ELR (cell line): ENCODE measurements at places on chromosomes 2 and 18.

GRCh38 chr2:6148882-6149281 is 456.7 kb downstream of the SOX11 start:
- no peak for DNase-seq

- no peak for DNase-seq
These were observed 135.2 kb downstream of the RHBDD1 start for GRCh38 chr2:226971084-226971483.

DNA sequence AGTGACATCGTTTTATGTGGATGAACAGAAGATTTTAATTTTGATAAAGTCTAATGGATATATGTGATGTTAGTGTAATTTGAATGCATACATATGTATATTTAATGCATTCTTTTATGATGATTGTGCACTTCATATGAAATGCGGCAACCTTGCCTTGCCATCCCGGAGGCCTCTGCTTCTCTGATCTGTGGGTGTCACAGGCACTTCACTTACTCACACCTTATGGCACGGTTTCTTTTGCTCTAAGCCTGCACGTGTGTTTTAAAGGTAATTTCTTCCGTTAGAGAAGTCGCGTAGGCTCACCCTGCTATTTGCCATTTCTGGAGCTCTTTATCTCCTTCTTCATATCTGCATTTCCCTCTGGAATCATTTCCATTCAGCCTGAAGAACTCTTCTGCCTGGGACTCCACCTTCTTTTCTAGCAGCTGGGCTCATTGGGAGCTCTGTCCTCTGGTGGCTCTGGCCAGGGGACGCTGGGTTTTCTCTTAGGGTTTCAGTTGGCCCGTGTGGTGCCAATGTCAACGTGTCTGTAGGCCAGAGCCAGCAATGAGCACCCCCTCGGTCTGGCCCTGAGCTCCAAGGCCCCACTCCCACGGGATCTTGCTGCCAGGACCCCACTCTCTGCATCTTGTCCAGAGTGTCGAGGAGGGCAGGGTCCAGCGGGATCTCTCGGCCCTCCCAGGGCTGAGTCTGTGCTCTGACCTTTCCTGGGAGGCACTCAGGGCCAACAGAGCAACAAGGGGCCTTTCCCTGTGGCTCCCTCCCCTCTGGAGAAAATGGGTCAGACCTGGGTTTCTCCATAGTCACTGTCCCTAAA is 97.3 kb downstream of the RTP5 start:
- DNase-seq: peak; percentile 19

GRCh38 chr2:64469261-64469660 is 15.3 kb downstream of the LGALSL start:
- DNase-seq: no peak

DNA sequence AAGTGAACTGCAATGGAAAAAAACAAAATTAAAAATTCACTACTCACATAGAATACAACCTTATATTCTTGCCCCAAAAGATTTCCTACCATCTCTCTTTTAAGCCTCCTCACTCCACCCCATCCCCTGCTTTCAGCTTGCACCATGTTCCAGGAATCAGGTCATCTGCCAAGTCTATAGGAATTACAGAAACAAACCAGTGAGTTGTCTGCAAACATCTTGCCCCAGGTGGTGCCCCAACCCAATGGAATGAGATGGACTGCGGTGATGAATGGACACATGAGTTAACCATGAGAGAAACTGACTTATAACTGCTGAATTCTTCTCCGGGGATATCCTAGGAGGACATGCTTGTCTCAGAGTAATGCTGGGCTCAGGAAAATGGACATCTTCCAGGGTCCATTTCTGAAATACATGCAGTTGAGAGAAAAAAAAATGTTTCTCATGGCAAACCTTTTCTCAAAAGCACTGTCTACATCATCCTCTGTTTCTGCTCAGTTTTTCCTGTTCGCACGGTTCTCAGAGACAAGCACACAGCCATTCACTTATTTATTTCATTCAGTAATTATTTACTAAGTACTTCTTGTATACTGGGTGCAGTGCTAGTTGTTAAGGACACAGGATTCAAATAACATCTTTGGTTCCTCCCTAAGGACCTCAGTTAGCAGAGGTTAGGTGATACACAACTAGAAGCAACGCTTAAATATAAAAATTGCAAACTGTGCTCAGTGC is 350.0 kb downstream of the RND3 start:
- DNase-seq: no peak

DNA sequence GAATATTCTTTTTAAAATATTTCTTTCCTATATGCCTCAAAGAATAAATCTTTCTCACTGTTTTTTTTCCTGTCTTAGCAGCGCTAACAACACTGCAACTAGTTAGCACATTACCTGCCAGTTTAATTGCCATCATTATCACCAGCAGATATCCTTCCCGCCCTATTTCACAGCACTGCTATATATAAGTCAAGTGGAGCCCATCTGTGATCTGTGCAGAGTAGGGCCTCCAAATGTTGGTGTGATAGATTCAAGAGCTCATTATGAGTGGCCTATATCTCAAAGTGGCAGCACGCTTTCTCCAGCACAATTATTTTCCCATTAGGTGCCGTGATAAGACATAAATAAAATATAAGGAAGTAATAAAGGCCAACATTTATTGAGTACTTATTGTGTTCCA is 19.8 kb upstream of the RGPD4 start:
- DNase-seq: no peak

- DNase-seq: no peak
These were observed 1681.0 kb upstream of the DDX18 start for GRCh38 chr2:116133381-116133942.

- peak; percentile 95 for DNase-seq
These were observed 79.4 kb upstream of the ZNF532 start for GRCh38 chr18:58785171-58785805.

GRCh38 chr2:166449439-166449838 is 44.6 kb downstream of the SCN7A start:
- DNase-seq: no peak
